ENCODE measurements at places on chromosomes 16 and 17. TPM values are rescaled to one million over a fixed set of nuclear protein-coding genes. Genes with fewer than 3 reads are reported as not detected.

DNA sequence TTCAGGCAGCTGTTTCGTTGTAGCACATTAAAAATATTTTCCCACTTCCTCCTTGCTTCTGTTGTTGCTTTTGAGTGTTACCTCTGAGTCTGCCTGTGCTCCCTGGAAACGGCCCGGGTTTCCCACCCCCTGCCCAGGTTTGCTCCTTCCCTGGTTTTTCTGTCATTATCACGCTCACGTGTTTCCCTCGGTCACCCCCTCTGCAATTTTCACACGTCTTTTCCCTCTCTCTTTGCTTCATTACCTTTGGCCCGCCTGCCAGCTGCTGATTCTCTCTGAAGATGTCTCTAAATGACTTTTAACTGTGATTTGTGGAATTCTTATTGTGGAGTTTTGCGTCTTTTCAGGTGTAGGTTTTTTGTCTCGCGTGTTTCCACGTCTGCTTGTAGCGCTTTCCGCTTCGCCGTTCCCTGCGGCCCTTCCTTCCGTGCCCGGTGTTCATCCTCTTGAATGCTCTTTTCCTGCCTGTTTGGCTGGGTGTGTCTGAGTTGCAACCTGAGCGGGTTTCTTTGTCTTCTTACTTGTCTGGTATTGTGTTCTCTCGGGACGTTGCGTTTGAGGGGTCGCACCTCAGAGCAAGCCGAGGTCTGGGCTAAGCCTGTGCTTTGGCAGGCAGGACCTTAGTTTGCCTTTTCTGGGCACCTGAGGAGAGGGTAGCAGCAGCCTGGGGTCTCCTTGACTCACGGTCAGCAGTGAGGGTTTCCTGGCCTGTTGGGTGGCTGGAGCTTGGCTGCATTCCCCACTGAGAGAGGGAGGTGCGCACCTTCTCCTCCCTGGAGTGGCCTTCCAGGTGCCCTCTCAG lies 96.3 kb upstream of the ZNF750 start:
- DNase-seq, result no peak

Gene RPS6KB1
- 19.8 TPM for total RNA-seq

DNA sequence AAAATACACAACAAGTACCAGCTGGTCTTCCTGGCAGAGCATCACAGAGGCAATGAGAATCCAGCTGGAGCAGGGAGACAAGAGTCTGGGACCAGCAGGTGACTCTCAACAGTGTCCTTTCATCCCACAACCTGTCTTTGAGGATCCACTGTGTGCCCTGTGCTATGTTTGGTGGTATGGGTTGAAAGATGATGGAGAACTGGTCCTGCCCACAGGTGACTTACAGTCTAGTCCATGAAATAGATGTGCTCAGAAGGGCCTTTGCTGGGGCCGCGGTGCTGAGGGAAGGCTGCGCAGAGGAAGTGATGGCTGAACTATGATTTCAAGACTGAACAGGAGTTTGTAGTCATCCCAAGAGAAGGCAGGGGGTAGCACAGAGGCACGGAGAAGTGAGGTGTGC lies 17.9 kb downstream of the WNT3 start:
- DNase-seq, result no peak

DNA sequence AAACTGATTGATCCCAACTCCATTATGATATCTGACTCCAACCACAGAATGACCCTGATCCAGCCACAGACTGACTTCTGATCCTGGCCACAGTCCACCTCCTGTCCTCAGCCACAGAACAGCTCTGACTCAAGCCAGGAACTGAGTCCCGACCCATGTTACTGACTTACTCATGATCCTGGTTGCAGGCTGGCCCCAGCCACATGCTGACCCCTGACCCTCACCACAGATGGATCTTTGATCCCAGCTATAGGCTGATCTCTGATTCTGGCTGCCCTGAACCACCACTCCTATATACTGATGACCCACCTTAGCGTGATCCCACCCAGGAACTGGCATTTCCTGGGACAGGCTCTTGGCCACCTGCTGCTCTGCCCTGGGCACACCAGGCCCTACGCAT lies 32.2 kb upstream of the IL21R start:
- no peak for DNase-seq

Gene NRN1L
- 2.9 TPM for total RNA-seq

- no peak for DNase-seq
These were observed 10.0 kb upstream of the PHLPP2 start for GRCh38 chr16:71734511-71734910.

DNA sequence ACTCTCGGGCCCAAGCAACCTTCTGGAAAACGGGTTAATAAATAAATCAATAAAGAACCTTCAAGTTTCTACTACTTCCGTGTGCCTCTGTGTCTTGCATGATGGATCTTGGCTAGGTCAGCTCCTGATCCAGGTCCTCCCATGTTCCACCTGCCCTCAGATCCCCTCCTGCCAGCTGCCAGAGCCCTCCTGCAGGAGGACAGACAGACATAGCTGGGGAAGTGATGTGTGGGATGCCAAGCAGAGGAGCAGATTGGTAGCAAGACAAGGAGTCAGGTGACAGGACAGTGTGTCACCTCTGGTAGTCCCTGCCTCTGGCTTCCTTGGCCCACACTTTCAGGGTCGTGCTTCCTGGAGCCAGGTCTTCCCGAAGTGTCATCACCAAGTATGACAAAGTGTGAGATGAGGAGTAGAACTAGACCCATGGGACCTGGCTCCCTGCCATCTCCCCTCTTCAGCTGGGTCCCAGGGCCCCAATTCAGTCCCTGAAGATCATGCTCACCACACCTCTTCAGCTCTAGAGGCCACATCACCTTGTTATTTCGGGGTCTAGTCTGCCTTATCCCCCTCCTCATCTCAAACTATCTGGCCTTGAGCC lies 1.0 kb upstream of the EPN3 start:
- no peak for DNase-seq

- no peak for DNase-seq
These were observed 25.2 kb upstream of the ABCC3 start for GRCh38 chr17:50609380-50610074.

Gene RAP1GAP2
- total RNA-seq, result 42.8 TPM

DNA sequence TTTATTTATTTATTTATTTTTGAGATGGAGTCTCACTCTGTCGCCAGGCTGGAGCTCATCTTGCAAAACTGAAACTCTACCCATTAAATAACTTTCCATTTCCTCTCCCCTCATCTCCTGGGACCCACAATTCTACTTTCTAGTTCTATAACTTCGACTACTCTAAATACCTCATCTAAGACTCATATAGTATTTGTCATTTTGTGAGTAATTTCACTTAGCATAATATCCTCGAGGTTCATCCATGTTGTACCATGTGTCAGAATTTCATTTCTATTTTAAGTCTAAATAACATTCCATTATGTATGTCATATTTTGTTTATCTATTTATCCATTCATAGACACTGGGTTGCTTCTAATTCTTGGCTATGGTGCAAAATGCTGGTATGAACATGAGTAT lies 5.1 kb upstream of the NT5M start:
- no peak for DNase-seq

Gene PRR29
- total RNA-seq, result 0.55 TPM

DNA sequence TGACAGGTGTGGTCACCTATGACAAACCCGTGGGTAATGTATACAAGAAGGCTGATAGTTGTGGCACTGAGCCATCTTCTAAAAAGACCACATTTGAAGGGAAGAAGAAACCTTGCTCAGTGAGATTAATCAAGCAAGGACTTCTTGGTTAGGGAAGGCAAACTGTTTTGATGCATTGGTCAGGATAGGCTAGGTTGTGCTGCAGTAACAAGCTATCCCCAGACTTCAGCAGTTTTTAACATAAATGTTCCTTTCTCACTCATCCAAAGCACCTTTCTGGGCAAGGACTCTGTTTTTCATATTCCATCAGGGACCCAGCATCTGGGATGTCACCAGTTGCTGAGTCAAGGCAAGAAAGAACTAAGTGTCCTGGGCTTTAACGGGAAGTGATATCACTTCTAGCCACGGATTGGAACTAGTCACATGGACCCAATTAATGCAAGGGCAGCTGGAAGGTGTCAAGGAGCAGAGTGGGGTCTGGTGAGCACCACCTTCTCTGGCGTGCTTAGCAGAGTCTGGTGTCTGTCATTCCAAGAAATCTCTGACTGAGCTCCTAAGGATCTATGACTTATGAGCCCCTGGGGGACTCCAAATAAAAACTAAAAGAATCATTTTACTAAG lies 52.0 kb upstream of the CCL2 start:
- no peak for DNase-seq

- DNase-seq, result no peak
These were observed 23.8 kb upstream of the CRYM start for GRCh38 chr16:21301895-21302291.

DNA sequence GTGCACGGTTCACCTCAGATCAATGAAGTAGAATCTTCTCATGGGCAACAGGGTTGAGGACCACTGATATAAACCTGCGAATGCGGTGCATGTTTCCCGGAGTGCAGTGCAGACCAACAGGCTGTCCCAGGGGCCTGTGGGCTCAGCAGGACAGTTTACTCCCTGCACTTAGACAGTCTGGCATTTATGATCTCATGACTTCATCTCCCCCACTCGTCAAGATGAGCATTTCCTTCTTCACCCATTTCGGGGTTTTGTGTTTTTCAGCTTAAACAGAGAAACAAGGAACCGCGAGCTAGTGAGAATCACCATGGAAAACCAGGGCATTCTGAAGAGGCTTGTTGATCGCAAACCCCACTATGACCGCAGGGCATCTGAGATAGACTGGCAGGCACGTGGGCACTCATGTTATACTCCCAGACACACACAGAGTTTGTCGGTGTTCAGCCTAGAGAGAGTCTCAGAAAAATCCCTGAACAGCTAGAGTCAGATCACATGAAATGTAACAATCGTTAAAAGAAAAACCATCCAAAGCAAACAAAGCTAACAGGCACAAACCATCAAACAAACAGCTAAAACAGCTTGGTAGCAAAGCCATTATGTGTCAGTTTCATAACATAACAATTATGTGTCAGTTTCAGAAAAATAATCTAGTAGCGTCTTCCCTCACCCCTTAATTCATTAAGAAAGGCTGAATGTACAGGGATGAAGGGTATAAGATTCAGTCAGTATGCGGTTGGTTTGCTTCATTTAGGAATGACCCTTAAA lies 2.9 kb downstream of the CFAP97D1 start:
- no peak for DNase-seq

All from kidney epithelial cell (primary cell).